ENCODE measurements at places on chromosomes 7 and 10. TPM values are rescaled to one million over a fixed set of nuclear protein-coding genes. Genes with fewer than 3 reads are reported as not detected.
A peak's percentile ranks its signal among the peaks of the same experiment; 100 is the strongest.

GRCh38 chr10:112389271-112389822 lies 15.4 kb downstream of the ACSL5 start:
- peak; percentile 30 for DNase-seq

GRCh38 chr7:77867537-77867865 lies 68.9 kb downstream of the PHTF2 start:
- no peak for DNase-seq

DNA sequence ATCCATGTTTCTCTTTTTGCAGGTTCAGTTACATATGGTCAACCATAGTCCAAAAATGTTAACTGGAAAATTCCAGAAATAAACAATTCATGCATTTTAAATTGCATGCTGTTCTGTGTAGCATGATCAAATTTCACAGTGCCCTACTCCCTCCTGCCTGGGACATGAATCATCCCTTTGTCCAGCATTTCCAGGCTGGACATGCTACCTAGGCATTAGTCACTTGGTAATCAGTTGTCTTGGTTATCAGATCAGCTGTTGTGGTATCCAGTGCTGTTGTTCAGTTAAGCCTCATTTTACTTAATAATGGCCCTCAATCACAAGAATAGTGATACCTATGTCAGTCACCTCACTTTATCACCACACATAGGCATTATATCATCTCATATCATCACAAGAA lies 7.3 kb upstream of the PNLIP start:
- DNase-seq: no peak

DNA sequence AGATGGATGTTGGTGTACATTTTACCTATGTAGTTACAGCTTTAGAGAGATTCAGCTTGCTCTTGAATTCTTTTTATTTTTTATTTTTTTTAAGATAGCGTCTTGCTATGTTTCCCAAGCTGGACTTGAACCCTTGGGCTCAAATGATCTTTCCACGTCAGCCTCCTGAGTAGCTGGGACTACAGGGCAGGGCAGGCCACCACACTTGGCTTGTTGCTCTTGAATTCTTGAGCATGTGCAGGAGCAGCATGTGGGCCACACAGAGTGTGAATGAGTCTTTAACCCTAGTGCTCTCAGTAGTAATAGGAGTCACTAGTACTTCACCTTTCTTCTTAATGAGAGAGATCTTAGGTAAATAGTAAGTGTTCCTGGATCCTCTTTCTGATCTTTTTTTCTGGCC lies 26.7 kb upstream of the CYCS start:
- DNase-seq: no peak

GRCh38 chr7:154613811-154614210 lies 389.1 kb downstream of the PAXIP1 start:
- DNase-seq: no peak

DNA sequence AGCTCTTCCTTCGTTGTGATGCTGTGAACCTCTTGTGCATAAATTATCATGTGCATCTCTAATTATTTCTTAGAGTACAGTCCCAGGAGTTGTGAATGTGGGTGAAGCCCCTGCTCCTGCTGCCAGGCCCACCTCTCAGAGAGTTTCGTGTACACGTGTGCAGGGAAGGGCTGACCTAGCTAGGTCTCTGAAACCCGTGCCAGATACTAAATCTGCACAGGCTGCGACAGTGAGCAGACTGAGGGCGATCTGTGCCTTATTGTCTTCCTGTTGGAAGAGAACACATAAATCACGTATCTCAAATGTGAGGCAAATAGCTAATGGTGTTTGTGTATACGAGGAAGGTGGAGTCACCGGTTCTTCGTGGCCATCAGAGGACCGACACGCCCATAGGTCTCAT lies 71.8 kb upstream of the DNAJB6 start:
- no peak for DNase-seq

GRCh38 chr10:126917975-126918908 lies 13.0 kb downstream of the DOCK1 start:
- DNase-seq: no peak

DNA sequence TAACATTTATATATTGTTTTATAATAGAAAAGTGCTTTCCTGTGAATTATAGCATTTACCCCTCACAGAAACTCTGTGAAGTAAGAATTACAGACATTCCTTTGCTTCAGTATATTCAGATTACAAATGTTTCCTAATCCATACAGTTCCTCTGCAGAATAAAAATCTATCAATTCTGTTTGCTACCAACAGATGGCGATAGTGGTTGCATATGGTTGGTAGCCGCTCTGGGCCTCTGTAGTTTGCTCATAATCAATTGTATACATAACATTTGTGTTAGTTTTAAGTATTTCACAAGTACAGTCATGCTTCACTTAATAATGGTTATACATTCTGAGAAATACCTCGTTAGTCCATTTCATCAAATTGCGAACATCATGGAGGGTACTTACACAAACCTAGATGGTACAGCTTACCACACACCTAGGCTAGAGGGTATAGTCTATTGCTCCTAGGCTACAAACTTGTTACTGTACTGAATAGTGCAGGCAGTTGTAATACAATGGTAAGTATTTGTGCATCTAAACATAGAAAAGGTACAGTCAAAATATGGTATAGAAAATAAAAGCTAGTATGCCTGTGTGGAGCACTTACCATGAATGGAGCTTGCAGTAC lies 94.4 kb upstream of the STEAP4 start:
- DNase-seq: no peak

DNA sequence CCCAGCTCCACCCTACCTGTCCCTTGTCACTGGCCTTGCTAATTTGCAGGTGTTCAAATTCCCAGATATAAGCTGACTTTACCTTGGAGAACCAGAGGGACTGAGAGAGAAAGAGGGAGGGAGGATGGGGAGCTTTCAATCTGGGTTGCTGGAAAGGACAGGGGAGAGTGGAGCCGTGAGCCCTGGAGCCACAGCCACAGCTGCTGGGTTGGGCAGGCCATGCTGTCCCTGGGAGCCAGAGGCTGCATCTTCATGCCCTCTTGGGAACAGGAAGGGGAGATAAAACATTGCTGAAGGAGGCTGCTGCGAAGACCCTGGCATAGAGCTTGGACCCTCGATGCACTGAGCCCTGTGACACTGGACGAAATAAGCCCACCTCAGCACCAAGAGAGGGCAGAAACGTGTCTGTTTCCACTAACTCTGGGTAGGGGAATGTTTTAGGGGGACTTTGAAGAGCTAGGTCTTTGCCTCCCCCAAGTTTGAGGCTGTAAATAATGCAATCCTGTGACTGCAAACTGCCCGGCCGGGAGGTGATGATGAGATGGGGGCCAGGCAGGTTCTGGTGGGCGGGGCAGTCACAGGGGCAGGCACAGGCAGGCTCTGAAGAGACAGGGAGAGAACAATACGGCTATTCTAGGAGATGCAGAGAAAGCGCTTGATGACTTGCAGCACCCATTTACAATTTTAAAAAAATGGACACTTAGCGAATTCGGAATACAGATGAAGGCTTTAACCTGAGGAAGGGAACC lies 5.8 kb upstream of the JAKMIP3 start:
- DNase-seq: no peak

DNA sequence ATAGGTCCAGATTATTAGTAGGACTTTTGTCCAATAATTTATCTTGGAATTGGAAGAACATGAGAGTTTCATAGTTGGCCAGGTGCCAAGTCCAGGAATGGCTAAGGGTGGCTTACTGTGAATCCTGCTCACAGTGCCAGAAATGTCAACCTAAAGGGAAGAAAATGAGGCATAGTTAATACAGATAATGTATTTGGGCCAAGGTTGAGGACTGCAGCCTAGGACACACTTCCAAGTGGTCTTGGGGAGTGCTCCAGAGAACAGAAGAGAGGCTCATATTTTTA lies 78.2 kb downstream of the MAPK8 start:
- no peak for DNase-seq

GRCh38 chr10:114068054-114068707 lies 24.5 kb downstream of the ADRB1 start:
- DNase-seq: no peak

DNA sequence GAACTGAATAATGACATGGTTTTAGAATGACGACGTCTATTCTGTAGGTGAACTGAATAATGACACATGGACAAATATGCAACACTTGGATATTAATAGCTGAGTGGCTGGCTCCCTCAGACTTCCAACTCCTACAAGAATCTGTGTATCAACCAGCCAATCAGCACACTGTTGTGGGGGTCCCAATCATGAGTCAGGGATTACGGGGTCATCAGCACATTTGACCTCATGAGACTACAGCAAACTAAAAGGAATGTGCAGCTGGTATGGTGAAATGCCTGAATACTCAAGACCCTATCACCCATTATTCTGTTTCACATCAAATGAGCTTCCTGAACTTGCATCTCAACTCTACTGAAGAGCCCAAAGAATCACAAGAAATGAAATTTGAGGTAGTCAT lies 192.5 kb downstream of the ANK3 start:
- DNase-seq: no peak

DNA sequence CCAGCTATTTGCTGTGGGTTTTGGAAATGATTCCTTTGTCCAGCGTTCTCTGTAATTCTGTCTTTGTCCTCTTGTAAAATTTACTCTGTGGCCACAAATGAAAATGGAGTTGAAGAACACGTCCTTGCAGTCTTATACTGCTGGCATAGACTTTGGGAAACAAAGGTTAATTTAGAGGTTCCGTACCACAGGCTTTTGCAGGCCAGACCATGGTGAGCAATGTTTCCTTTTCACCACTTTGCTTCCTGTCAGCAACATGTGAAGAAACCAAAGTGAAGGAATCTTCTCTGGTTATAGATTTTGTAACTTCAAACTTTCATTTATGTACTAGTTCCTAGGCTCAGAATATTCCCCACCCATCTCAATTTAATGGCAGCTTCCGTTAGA lies 488.5 kb downstream of the MDFIC start:
- DNase-seq: no peak

DNA sequence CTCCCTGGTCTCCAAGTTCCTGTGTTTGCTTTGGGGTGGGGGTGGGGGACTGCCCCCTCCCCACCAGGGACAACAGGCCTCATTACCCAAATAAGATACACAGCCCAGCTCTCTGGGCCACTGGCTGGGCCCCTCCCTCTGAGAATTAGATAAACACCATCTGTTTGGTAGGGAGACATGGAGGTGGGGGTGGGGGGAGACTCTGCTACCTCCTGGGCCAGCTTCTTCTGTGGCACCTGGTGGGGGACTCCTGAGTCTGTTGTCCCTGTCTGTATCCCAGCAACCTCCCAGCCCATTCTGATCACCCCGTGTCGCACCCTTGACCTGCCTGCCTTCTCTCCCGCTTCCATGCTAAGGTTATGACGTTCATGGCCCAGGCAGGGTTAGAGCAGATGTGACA lies 5.8 kb downstream of the MLXIPL start:
- DNase-seq: no peak

DNA sequence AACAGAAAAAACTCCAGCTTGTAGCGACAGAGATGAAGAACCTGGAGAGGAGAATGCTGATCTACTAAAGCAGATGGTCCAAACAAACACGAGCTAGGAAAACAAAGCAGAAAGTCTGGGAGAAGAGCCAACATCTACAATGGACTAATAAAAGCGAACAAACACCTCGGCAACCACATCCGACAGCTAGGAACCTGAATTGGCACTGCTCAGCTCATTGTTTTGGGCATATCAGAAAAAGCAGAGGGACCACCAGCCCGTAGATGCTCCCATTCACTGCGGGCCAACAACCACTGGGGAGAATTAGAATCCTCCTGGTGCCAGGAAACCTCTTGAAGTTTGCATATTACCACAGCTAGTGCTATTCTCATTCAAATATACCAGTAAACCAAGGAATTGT lies 204.7 kb downstream of the NXPH1 start:
- DNase-seq: no peak

DNA sequence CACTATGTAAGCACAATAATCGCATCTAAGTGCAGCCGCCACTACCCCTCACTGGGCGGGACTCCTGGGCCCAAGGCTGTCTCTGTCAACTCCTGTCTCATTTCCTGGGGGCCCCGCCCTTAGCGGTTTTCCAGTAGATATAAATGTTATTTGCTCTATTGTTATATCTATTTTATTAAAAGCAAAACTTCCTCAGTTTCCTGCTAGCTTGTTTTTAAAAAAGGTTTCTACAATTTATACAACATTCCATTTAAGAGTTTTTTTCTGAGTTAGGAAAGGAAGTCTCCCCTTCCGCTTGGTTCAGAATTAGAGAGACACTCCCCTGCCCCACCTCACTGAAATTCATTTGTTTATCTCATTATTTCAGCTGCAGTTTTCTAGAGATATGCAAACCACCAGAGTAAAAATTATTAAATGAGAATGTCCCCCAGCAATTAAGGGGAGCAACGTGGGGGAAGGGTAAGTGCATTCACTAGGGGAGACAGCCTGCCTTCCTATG lies 82.7 kb downstream of the RAMP3 start:
- DNase-seq: no peak

GRCh38 chr10:132492323-132493025 lies 45.1 kb upstream of the INPP5A start:
- peak; percentile 22 for DNase-seq

DNA sequence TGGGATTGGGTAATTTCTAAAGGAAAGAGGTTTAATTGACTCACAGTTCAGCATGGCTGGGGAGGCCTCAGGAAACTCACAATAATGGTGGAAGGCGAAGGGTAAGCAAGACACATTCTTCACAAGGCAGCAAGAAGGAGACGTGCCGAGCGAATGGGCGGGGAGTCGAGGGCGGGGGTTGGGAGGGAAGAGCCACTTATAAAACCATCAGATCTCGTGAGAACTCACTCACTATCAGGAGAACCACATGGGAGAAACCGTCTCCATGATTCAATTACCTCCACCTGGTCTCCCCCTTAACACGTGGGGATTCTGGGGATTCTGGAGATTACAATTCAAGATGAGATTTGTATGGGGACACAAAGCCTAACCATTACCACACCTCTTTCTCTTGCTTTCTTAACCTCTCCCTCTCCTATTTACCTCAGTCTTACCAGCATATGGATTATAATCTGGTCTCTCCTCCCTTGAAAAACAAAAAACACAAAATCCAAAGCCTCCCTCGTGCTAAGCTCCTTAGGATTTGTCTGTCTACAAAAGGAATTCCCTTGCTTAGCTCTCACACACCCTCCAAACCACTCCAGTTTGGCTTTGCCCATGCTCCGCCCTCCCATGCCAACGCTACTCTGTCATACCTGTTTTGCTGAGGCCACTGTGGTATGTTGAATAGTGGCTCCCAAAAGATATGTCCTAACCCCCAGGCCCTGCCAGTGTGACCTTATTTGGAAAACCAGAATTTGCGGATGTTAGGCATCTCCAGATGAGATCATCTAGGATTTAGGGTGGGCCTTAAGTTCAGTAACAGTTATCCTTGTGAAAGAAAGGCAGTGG lies 19.6 kb upstream of the EFCAB10 start:
- DNase-seq: peak; percentile 45

GRCh38 chr10:101856626-101857025 lies 13.0 kb upstream of the KCNIP2 start:
- no peak for DNase-seq

- no peak for DNase-seq
Observed at GRCh38 chr7:49486974-49487829, 286.2 kb upstream of the VWC2 start.

- DNase-seq: no peak
Observed at GRCh38 chr7:149680331-149681025, 92.9 kb downstream of the ZNF467 start.

- DNase-seq: no peak
Observed at GRCh38 chr7:124074007-124074406, 41.1 kb upstream of the TMEM229A start.

ADAM12 gene
- 0.35 TPM for total RNA-seq

NEUROG3 gene
- not detected for total RNA-seq

TYSND1 gene
- 13.4 TPM for total RNA-seq

IL15RA gene
- 0.31 TPM for total RNA-seq

PDE1C gene
- 0.31 TPM for total RNA-seq

PNPLA8 gene
- 10.7 TPM for total RNA-seq

SPAM1 gene
- total RNA-seq: not detected

ACTR3C gene
- 2.2 TPM for total RNA-seq

ADAMTS14 gene
- 1.9 TPM for total RNA-seq

GPR146 gene
- 1.4 TPM for total RNA-seq

KCNH2 gene
- 4.5 TPM for total RNA-seq

GFRA1 gene
- total RNA-seq: 0.24 TPM
